ENCODE measurements at places on chromosomes 6 and 20. TPM values are rescaled to one million over a fixed set of nuclear protein-coding genes. Genes with fewer than 3 reads are reported as not detected.

GRCh38 chr6:77454386-77454785 is 8.9 kb downstream of the HTR1B start:
- no peak for DNase-seq
- no peaks in the 10 kb centered on the region for H3K4me1 ChIP-seq
- no peaks in the 10 kb centered on the region for H3K36me3 ChIP-seq
- no peaks in the 10 kb centered on the region for H3K27me3 ChIP-seq
- H3K27ac ChIP-seq = no peak overlapping the region
- no peak overlapping the region for H3K4me3 ChIP-seq

- H3K27me3 ChIP-seq = no peaks in the 10 kb centered on the region
- H3K27ac ChIP-seq = no peak overlapping the region
- no peak overlapping the region for H3K4me3 ChIP-seq
- DNase-seq = no peak
- peaks cover 32% of the 10 kb centered on the region for H3K4me1 ChIP-seq
These were observed 5.4 kb downstream of the TRIM26 start for GRCh38 chr6:30207619-30208295.

- no peaks in the 10 kb centered on the region for H3K36me3 ChIP-seq
- H3K4me1 ChIP-seq = no peaks in the 10 kb centered on the region
- H3K27ac ChIP-seq = no peak overlapping the region
- DNase-seq = no peak
- H3K27me3 ChIP-seq = no peaks in the 10 kb centered on the region
These were observed 440.6 kb upstream of the JAG1 start for GRCh38 chr20:11114382-11114781.

DNA sequence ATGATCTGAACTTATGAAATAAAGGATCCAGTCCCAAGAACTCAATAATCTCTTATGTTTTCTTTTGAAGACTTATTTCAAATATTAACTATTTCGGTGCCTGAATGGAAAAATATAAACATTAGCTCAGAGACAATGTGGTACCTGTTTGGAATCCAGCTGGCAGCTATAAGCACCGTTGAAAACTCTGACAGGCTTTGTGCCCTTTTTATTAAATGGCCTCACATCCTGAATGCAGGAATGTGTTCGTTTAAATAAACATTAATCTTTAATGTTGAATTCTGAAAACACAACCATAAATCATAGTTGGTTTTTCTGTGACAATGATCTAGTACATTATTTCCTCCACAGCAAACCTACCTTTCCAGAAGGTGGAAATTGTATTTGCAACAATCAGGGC is 4.4 kb upstream of the KIAA0319 start:
- H3K4me3 ChIP-seq = no peak overlapping the region
- H3K27me3 ChIP-seq = peaks cover under 1% of the 10 kb centered on the region
- no peak overlapping the region for H3K27ac ChIP-seq
- peaks cover 46% of the 10 kb centered on the region for H3K36me3 ChIP-seq
- no peak for DNase-seq

DNA sequence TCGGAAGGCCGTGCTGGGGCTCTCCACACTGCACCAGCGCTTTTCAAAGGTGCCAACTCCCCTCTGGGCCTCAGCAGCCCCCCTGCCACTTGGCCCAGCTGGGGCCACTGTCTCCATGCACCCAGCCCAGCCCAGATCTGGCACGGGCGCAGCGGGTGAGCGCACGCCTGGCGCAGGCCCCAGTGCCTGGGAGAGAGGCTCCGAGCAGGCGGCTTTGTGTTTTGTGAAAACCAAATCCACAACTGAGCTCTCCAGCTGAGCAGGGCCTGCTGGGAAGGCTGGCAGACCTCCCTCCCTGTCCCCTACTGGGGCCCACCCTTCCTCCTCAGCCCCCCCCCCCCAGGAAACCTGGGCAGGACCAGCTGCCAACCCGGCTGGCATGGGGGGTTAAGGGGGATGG is 17.0 kb downstream of the MDGA1 start:
- DNase-seq = no peak
- H3K27ac ChIP-seq = no peak overlapping the region
- no peaks in the 10 kb centered on the region for H3K27me3 ChIP-seq
- H3K4me3 ChIP-seq = no peak overlapping the region

DNA sequence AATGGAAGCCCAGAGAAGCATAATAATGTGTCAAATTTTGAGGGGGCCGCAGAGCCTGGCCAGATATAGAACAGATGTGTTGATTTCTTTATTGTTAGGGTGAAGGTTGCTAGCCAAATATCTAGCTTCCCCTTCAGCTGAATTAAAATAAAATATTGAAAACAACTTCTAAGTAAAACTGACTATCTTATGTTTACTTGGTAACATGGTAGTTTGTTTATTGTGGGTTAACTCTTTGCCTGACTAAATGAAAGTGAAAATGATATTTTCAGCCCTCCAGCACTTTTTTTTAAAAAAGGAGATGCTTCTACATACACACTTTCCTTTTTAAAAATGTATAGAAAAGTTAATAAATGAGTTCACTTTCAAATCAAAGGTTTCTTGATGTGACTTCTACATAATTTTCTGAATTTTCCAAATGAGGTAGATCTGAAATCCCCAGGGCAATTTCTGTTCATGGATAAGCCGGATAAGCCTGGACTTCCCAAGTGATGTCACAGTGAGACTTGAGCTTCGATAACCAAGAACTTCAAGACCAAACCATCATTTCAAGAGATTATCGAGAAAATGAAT is 172.1 kb upstream of the OLIG3 start:
- no peaks in the 10 kb centered on the region for H3K4me1 ChIP-seq
- no peaks in the 10 kb centered on the region for H3K27me3 ChIP-seq
- H3K4me3 ChIP-seq = no peak overlapping the region
- H3K27ac ChIP-seq = no peak overlapping the region
- DNase-seq = peak; percentile 34

GRCh38 chr6:53353624-53354023 is 4.9 kb upstream of the ELOVL5 start:
- no peak for DNase-seq
- H3K27ac ChIP-seq = no peak overlapping the region
- no peaks in the 10 kb centered on the region for H3K27me3 ChIP-seq

DNA sequence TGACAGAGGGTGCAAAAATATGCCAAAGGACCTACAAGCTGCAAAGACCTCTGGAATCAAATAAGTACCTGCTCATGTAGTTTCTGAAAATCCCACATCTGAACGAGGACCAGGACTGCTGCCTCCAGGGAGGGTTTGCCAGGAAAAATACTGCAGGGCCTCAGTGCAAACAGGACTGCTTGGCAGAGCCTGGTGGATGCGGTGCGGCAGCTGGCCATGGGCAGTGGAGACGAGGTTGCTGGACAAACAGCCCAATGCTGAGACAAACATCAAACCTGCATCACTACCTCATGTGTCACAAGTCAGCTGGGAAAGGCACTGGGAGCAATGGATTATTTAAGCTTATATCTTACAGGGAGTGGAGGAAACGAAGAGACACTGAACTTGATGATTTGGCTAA is 238.8 kb downstream of the PAX1 start:
- H3K4me1 ChIP-seq = no peaks in the 10 kb centered on the region
- H3K27ac ChIP-seq = no peak overlapping the region
- no peaks in the 10 kb centered on the region for H3K36me3 ChIP-seq
- H3K4me3 ChIP-seq = no peak overlapping the region
- H3K27me3 ChIP-seq = no peaks in the 10 kb centered on the region

DNA sequence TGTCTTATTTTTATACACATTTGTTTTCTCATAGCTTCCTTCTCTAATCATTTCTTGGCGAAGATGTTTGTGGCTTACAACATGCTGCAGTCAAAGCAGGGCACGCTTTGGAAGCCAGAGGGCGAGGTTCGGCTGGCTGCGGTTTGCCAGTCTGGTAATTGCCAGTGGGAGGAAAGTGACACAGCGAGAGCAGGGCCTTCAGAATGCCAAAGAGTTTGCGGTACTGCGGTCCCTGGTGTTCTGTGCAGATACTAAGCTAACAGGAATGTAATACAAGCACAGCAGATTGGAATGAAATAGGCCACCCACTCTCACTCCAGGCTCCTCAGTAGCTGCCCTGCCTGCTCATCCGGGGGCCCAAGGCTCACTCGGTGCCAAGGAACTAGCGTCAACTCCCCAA is 58.7 kb upstream of the TGM3 start:
- no peaks in the 10 kb centered on the region for H3K4me1 ChIP-seq
- H3K36me3 ChIP-seq = no peaks in the 10 kb centered on the region
- no peak for DNase-seq
- no peak overlapping the region for H3K27ac ChIP-seq

DNA sequence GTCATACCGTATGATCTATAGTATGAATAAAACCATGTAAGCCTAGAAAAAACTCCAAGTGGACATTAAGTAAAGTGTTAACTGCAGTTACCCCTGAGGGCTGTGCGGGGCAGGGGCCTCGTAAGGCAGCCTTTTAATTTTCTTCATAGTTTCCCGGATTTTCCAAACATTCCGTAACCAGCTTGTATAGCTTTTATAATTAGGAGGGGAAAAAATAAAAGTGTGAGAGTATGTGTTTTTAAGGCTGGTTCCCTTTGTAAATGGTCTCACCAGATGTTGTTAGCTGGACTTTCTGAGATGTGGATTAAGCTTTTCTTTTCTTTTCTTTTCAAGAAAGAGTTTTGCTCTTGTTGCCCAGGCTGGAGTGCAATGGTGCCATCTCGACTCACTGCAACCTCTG is 7.0 kb downstream of the KIAA1755 start:
- no peaks in the 10 kb centered on the region for H3K36me3 ChIP-seq
- no peaks in the 10 kb centered on the region for H3K4me1 ChIP-seq
- H3K27me3 ChIP-seq = no peaks in the 10 kb centered on the region
- H3K27ac ChIP-seq = no peak overlapping the region
- DNase-seq = no peak

- H3K4me1 ChIP-seq = no peaks in the 10 kb centered on the region
- DNase-seq = no peak
- no peak overlapping the region for H3K4me3 ChIP-seq
These were observed 41.9 kb downstream of the EDN3 start for GRCh38 chr20:59342023-59342957.

GRCh38 chr6:132259070-132259469 is 142.2 kb downstream of the MOXD1 start:
- H3K4me3 ChIP-seq = no peak overlapping the region
- H3K4me1 ChIP-seq = no peaks in the 10 kb centered on the region
- no peak for DNase-seq

GRCh38 chr6:6840831-6841291 is 252.3 kb downstream of the LY86 start:
- H3K4me3 ChIP-seq = no peak overlapping the region
- H3K4me1 ChIP-seq = peaks cover 12% of the 10 kb centered on the region
- DNase-seq = no peak
- no peaks in the 10 kb centered on the region for H3K27me3 ChIP-seq

DNA sequence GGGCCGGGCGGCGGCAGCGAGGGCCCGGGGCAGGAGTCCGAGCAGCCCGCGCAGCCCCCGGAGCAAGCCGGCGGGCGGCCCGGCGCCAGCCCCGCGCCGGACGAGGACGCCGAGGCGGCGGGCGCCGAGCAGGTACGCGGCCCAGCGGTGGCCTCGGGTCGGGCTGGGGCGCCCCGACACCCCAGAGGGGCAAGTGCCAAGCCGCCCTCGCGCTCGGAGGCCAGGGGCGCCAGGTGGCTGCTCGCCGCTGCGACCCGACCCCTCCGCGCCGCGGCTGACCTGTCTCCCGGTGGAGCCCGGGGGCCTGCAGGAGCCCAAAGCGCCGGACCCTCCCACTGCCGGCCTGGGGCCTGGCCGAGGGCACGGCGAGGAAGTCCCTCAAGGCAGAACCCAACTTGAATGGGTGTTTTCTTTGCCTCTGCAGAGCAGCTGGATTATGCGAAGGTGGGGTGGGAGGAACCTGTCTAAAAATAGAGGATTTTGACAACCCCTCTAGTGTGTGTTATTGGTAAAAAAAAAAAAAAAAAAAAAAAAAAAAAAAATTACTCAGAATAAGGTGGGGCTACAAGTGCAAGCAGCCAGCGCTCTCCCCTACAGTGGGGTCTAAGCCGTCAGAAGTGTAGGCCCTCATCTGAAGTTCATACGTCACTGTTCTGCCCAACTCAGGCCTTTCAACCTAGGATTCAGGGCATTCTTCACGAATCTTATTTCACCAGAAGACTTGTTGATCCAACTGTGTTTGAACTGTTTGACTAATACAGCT is 609 bp downstream of the OGFRL1 start:
- H3K36me3 ChIP-seq = peaks cover 9% of the 10 kb centered on the region
- peak overlapping the region; percentile 53 for H3K4me3 ChIP-seq
- H3K27ac ChIP-seq = peak overlapping the region; percentile 42
- peaks cover 33% of the 10 kb centered on the region for H3K4me1 ChIP-seq

- H3K4me1 ChIP-seq = peaks cover 3% of the 10 kb centered on the region
- peaks cover 3% of the 10 kb centered on the region for H3K27me3 ChIP-seq
- no peak overlapping the region for H3K4me3 ChIP-seq
- DNase-seq = no peak
- no peaks in the 10 kb centered on the region for H3K36me3 ChIP-seq
These were observed 269.5 kb upstream of the CITED2 start for GRCh38 chr6:139643986-139644385.

GRCh38 chr20:47768016-47768824 is 17.1 kb downstream of the SULF2 start:
- H3K4me1 ChIP-seq = peaks cover 22% of the 10 kb centered on the region
- DNase-seq = no peak
- no peaks in the 10 kb centered on the region for H3K27me3 ChIP-seq
- no peaks in the 10 kb centered on the region for H3K36me3 ChIP-seq
- no peak overlapping the region for H3K4me3 ChIP-seq
- H3K27ac ChIP-seq = peak overlapping the region; percentile 29

GRCh38 chr6:33860006-33860405 is 56.2 kb upstream of the MLN start:
- H3K27ac ChIP-seq = no peak overlapping the region
- peaks cover 78% of the 10 kb centered on the region for H3K4me1 ChIP-seq
- no peaks in the 10 kb centered on the region for H3K36me3 ChIP-seq
- no peak overlapping the region for H3K4me3 ChIP-seq

GRCh38 chr20:25194333-25194972 is 1.1 kb upstream of the ENTPD6 start:
- H3K4me1 ChIP-seq = peaks cover 26% of the 10 kb centered on the region
- H3K27ac ChIP-seq = peak overlapping the region; percentile 89
- no peaks in the 10 kb centered on the region for H3K27me3 ChIP-seq
- no peak overlapping the region for H3K4me3 ChIP-seq

PKHD1 gene
- not detected for total RNA-seq

ISM1 gene
- not detected for total RNA-seq

RAD21L1 gene
- not detected for total RNA-seq

MOG gene
- total RNA-seq = not detected

NKAPL gene
- not detected for total RNA-seq

TGM3 gene
- not detected for total RNA-seq

MCCD1 gene
- total RNA-seq = not detected

All from natural killer cell (primary cell).